ENCODE measurements at places on chromosomes 7 and 10.

DNA sequence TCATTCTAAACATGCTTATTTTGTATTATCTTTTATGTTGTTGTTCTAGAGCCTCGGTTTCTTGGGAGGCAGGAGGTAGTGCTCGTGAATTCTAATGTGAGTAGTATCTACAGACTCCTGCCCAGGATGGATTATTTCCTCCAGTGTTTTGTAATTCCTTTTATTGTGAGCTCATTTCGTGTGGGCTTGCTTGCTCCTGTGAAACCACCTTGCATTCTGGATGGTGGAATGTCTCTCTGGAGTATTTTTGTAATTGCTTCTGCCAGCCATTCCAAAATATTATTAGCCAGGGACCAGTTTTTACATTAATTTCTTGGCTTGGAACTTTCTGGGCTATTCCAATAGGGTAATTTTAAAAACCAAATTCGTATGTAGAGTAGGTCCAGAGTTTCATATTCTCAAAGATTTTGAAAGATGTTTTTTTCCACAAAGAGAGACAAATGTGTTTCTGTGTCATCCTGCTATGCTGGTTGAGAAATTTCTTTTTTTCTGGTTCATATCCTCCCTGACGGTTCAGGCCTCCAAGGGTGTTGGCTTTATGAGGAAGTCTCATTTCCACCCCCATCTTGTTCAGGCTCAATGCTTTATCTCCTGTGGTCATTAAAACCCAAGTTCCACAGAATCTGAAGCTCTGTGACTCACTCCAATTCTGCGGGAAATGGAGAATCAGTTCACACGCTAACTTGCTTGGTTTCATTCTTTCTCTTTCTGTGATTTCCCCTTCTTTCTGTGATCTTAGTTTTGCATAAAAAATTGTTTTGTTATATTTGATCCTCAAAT lies 41.7 kb upstream of the CALD1 start:
- no peak for DNase-seq

DNA sequence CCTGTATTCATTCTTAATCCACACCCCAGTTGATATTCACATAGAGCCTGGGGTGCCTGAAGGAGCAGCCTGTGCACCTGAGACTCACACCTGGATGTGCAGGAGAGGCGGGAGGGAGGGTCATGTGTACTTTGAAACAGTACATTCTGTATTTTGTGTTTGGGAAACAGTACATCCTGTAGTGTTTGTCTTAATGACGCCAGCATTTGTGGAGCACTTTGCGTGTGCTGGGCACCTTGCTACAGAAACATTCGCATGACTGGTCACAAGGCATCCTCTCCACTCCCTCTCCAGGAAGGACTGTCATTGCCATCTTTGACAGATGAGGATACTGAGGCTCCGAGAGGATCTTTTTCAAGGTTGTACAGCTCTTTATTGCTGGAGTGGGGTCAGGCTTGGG lies 132.1 kb downstream of the TACC2 start:
- no peak for DNase-seq

DNA sequence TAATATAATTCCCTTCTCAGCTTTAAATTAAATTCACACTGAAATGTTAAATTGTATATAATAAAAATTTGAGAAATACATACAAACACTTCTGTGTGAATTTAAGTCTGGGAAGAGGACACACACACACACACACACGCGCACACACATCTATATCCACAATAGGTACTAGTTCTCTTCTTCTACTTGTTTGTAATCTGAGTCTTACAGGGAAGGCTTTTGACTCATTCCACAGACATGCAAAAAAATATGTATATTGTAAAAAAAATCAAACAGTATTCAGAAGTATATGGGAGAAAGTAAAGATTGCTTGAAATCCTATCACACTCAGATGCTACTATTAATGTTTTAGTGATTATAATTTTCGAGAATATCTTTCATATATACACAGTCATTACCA lies 276.2 kb downstream of the MDFIC start:
- no peak for DNase-seq

GRCh38 chr7:27966219-27966780 lies 214.3 kb downstream of the JAZF1 start:
- DNase-seq = no peak

DNA sequence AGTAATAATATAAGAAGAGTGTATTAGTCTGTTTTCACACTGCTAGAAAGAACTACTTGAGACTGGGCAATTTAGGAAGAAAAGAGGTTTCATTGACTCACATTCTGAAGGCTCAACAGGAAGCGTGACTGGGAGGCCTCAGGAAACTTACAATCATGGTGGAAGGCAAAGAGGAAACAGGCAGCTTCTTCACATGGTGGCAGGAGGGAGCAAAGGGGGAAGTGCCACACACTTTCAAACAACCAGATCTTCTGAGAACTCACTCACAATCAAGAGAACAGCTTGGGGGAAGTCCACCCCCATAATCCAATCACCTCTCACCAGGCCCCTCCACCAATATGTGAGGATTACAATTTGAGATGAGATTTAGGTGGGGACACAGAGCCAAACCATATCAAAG lies 212.5 kb upstream of the HDAC9 start:
- no peak for DNase-seq

- DNase-seq = no peak
Measured at GRCh38 chr7:156693627-156694026, 53.1 kb downstream of the RNF32 start.

GRCh38 chr10:86305521-86305920 lies 61.1 kb downstream of the GRID1 start:
- no peak for DNase-seq

DNA sequence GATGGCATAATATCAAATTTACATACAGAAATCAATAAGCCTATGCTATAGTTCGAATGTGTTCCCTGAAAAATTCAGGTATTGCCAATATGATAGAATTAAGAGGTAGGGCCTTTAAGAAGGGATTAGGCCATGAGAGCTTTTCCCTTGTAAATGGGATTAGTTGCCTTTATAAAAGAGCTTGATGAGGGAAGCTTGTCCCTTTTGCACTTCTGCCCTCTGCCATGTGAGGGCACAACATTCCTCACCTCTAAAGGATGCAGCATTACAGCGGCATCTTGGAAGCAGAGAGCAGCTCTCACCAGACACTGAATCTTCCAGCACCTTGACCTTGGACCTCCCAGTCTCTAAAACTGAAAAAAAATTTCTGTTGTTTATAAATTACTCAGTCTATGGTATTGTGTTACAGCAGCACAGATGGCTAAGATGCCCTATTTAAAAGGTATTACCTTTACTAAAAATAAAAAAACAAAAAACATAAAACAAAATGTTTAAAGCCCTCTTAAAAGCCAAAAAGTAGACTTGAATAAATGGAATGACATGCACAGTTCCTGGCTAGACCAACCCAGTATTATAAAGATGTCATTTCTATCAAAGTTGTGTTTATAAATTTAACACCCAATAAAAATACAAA lies 909.6 kb downstream of the REEP3 start:
- no peak for DNase-seq

- no peak for DNase-seq
Measured at GRCh38 chr10:11118686-11119085, 101.0 kb downstream of the CELF2 start.

DNA sequence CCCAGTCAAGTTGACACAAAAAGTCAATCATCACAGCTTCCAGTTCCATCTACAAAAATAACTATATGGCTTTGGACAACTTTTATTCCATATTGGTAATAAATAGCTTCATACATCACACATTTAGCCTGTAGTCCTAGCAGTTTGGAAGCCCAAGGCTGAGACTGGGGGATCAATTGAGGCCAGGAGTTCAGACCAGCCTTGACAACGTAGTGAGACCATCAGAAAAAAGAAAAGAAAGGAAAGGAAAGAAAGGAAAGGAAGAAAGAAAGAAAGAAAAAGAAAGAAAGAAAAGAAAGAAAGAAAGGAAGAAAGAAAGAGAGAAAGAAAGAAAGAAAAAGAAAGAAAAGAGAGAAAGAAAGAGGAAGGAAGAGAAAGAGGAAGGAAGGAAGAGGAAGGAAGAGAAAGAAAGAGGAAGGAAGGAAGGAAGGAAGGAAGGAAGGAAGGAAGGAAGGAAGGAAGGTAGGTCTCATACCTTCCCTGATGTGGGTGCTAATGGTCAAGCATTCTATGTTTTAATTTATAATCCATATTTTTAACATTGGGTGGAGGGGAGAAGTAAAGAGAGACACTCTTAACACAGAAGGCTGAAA lies 37.8 kb downstream of the CAV1 start:
- no peak for DNase-seq

GRCh38 chr10:110840225-110840922 lies 31.4 kb upstream of the PDCD4 start:
- no peak for DNase-seq

DNA sequence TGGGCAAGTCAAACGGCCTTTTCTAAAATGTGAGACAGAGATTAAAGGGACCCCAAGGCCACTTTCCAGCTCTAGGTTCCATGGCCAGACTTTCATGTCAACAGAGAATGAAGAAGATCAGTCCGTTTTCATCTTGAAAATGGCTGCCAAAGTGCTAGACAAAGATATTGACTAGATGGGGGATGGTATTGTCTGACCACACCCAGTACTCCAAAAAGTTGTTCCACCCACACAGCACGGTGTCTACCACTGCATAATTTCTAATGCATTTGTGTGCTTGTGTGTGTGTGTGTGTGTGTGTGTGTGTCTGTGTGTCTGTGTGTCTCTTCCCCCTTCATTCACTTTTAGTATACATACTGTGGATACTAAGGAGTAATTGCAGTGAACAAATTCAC lies 1.3 kb downstream of the COL1A2 start:
- DNase-seq = peak; percentile 93

DNA sequence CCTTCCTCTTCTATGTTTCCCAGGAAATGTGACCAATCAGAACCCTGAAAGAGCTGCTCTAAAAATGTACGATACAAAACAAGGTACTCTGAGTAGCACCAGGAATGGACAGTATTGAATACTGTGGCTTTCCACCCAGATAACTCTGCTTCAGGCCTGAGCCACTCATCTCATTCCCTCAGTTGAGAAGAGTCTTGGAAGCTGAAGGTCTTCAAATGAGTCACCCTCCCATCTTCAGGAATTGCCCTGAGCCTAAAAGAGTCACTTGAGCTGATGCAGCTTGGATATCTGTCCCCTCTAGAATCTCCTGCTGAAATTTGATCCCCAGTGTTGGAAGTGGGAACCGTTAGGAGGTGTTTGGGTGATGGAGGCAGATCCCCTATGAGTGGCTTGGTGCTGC lies 210.4 kb downstream of the DGKI start:
- no peak for DNase-seq
